Inflammatory macrophage treated with lipopolysaccharide for 4 hours (primary cell): ENCODE measurements at places on chromosomes 2 and 18.

DNA sequence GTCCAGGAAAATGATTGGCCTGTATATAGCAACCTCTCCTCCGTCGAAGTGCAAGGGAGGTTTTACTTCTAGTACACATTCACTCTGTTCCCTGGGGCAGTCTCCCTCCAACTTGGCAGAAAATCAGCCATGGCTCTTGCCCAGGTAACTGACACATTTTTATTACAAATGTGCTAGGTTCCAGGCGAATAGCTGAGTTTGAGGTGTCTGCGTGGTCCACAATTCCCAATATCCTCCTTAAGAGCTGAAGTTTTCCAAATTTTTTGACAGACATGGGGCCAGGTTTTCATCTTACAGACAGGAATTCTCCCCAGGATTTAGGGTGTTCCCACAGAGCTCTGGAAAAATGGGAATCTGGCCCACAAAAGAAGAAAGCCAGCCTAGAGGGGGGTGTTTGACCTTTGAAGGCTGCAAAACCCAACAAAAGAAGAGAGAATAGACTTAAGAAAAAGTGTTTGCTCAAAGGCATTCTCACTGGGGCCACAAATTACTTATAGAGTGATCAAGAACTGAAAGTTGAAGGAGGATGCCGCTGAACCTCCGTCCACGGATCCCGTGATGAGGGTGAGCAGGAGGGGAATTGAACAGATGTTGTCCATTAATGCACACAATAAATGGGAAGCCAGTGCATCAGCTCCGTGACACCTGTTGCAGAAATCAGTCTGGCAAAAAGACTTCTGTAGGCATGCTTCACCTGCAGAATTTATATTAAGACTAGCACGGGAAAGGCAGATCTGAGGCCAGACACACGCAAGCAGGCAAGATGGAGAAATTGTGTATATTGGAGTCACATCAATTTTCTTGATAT is 242.3 kb upstream of the COPS8 start:
- DNase-seq: no peak

GRCh38 chr2:134657650-134658250 is 61.0 kb downstream of the TMEM163 start:
- DNase-seq: no peak

DNA sequence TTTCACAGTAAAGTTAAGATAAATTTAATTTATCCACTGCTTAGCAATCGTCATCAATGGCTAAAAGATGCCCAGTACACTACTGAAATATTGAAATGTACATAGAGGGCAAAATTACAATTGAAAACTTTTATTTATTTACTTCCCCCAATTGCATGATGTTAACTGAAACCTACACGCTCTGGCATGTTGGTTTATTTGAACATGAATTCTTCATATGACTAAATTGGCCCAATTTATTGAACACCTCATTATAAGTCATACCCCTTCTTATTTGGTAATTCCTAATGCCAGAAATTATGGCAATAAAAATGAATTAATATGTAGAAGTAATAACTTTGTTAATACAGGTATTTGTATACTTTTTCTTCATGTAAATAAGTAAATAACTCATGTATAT is 183.0 kb upstream of the ZC3H15 start:
- DNase-seq: no peak

DNA sequence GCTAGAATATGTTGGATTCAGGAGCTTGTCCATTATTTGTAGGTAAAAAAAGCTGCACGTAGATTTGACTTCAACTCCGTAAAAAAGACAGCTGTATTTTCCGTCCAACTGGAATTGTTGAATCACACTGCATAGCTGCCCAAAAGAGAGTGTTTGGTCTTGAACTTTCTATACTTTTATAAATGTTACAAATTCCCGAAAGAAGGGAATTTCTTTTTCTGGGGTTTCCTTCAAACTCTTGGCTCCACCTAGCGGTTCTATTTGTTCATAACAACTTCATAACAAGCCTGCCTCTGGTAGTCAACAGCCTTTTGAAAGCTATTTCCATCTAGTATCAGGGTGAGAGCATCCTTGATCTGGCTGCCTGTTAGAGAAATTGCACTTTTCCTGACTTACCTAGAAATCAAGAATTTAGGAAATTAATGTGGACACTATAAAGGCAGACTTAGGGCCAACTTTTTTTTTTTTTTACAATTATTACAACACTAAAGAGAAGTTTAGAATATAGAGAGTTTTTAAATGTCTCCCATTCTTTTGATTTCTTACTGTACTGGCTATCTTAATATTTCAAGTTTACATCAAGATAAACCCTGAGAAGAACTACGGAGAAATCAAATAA is 48.1 kb downstream of the TMEM185B start:
- peak; percentile 58 for DNase-seq
